Uterus (tissue), 4 donors: ENCODE measurements at places on chromosomes 5 and 9.

DNA sequence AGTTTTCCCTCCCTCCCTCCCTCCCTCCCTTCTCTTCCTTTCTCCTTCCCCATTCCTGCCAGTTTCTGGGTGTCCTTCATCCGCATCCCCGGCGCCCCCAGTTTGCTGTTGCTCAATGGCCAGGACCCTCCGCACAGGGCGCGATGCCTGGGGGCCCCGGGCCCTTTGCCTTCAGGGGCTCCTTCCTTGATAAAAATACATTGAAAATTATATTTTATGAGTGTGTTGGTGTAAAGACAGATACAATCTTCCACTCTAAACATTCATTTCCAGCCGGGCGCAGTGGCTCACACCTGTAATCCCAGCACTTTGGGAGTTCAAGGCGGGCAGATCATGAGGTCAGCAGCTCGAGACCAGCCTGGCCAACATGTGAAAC, 7.6 kb upstream of the AGPAT2 start:
- no peak for DNase-seq

- DNase-seq = no peak
Observed at GRCh38 chr9:134809826-134810225, 70.8 kb upstream of the FCN2 start.

- DNase-seq = no peak
Observed at GRCh38 chr5:16411741-16412455, 53.7 kb downstream of the ZNF622 start.

DNA sequence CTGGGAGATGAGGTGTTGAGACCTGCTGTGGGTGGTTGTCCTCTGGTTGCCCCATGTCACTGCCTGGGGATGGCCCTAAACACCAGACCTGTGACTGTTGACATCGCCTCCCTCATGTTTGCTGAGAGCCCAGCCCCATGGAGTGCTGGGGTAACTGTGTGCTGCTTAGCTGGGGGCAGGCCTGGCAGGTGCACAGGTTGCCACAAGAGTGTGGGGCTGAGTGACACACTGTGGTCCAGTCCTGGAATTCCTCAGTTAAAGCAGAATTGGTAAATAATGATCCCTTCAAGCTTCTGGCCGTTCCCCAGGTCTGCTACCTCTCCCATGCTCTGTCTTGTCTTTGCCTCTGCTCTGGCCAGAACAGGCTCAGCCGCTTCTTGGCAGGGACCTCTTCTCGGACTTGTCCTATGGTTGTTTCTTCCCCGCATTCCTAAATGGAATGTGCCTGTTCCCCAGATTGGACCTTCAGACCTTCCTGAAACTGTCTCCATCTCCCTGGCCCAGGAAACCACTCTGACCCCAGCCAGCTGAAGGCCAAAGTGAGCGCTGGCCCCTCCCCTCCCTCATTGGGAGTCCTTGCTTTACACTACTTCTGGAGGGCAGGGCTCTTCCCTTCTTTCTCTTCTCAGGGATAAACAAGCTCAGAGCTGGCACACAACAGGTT, 61.2 kb upstream of the PITX1 start:
- DNase-seq = no peak

DNA sequence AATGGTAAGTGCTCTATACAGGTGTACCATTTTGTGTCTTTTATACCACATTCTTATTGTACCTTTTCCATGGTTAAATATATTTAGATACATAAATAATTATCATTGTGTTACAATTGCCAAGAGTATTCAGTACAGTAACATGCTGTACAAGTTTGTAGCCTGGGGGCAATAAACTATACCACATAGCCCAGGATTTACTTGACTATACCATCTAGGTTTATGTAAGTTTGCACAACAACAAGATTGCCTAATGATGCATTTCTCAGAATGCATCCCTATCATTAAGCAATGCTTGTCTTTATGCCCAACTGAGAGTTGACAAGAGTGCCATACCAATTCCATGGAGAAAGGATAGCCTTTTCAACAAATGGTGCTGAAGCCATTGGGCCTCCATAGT, 136.7 kb upstream of the PJA2 start:
- no peak for DNase-seq

DNA sequence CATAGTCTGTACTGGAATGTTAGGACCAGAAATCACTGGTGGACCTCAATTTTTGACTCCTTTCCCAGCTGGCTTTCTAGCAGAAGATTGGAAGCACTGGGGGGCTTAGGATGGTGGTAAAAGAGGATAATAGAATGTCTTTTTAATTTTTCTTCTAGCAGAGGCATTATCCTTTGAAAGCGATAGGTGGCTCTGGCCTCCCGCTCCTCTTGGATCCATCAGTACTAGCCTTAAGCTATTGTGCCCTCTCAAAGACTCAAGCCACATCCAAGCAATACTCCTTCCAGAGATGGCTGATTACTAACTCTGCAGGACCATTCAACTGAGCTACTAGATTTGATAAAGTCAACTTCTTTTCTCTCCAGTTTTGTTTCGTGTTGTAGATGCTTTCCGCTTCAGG, 610.6 kb downstream of the CDH12 start:
- DNase-seq = no peak

DNA sequence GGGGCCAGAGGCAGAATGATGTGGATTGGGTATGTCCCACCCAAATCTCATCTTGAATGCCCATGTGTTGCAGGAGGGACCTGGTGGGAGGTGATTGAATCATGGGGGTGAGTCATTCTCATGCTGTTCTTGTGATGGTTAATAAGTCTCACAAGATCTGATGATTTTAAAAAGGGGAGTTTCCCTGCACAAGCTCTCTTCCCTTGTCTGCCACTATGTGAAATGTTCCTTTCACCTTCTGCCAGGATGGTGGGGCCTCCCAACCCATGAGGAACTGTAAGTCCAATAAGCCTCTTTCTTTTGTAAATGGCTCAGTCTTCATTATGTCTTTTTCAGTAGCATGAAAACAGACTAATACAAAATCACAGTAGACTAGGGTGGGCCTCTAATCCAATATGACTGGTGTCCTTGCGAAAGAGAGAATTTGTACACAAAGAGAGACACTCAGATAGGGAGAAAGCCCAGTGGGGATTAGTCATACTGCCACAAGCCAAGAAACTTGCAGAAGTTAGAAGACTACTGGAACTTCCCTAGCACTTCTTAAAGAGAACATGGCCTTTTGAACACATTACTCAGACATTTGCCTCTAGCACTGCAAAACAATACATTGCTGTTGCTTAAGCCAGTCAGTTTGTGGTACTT, 68.4 kb downstream of the ANXA1 start:
- no peak for DNase-seq

- DNase-seq = no peak
Observed at GRCh38 chr9:70945301-70945700, 176.1 kb downstream of the TRPM3 start.

DNA sequence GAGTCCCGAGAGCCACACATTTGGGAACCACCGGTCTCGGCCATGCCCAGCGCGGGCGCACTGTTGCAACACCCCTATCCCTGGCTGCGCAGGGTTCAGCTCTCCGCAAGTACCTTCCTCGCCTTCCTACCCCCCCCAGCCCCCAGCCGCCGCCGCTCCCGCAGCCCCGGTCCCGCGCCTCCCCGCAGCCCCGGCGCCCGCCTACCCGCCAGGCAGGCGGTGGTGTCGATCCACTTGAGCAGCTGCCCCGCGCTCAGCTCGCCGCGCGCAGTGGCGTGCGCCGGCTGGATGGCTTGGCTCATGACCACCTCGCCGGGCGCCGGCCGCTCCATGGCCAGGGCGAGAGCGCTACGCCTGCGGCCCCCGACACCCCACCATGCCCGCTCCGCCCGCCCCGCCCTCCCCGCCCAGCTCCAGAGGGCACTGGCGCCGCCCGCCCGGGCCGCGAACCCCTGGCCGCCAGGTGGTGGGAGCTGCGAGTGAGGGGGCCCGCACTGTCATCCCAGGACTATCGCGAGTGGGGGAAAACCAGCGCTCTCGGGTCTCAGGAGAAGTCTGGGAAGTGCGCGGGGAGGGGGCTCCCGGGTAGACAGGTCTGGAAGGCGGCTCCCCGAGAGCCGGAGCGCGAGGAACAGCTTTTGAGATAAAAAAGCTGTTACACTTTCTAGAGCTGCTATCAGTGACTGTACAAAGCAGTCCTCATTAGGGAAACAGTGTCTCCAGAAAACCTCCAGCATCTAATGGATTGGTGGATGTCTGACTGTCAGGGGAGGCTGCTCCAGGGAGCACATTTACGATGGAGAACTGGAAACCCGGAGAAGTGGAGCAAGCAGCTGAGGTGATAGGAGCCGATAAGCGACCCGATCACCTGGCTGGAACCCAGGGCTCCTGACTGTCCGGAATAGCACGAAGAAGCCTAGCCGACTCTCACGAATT, at the start of gene ACOT12:
TSS of gene ACOT12 (minus strand) at position 352 of the 936 bp plus-strand sequence. CDS start at position 332, 20 bp downstream.
- no peak for DNase-seq

GRCh38 chr5:157730900-157731271, 334 bp upstream of the THG1L start:
- DNase-seq = no peak

GRCh38 chr9:1759009-1759408, 256.1 kb upstream of the SMARCA2 start:
- no peak for DNase-seq

DNA sequence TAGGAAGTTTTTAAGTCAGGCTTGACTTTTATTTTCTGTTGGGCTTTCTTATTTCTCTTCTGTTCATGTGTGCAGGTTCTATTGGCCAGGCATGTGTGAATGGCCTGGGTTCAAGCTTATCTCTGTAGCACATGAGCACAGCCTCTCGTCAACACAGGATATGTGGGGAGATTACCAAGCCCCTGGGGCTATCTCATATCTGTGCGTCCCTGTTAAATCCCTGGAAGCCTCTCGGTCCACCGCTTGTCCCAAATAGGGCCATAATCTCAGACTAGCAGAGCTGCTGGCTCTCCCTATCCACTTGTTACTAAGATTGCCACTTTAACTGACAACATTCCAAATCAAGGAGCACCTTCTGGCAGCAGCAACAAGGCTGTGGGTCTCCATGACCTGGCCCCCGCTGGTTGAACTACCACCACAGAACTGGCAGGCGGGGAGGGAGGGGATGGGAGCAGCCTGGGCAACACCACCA, 28.4 kb upstream of the EBF1 start:
- no peak for DNase-seq

- DNase-seq = no peak
Observed at GRCh38 chr5:9058666-9059065, 487.2 kb downstream of the SEMA5A start.

- DNase-seq = no peak
Observed at GRCh38 chr9:125904155-125904851, 157.1 kb downstream of the PBX3 start.
